ENCODE measurements at places on chromosomes 13 and 19. TPM values are rescaled to one million over a fixed set of nuclear protein-coding genes. Genes with fewer than 3 reads are reported as not detected.

- no peak for DNase-seq
- peaks cover 5% of the 10 kb centered on the region for H3K4me1 ChIP-seq
- no peak overlapping the region for H3K27ac ChIP-seq
- peaks cover 27% of the 10 kb centered on the region for H3K36me3 ChIP-seq
Measured at GRCh38 chr13:47904891-47905290, 96.2 kb downstream of the SUCLA2 start.

- H3K4me3 ChIP-seq = peak overlapping the region; percentile 69
- peaks cover 45% of the 10 kb centered on the region for H3K27me3 ChIP-seq
- no peaks in the 10 kb centered on the region for H3K36me3 ChIP-seq
- no peak overlapping the region for H3K27ac ChIP-seq
- DNase-seq = no peak
Measured at GRCh38 chr13:108494991-108495645, 134.3 kb upstream of the MYO16 start.

- no peak overlapping the region for H3K4me3 ChIP-seq
- DNase-seq = no peak
- H3K27ac ChIP-seq = no peak overlapping the region
- peaks cover 38% of the 10 kb centered on the region for H3K36me3 ChIP-seq
- H3K27me3 ChIP-seq = no peaks in the 10 kb centered on the region
- no peaks in the 10 kb centered on the region for H3K4me1 ChIP-seq
Measured at GRCh38 chr19:11115895-11116446, 26.7 kb downstream of the LDLR start.

GRCh38 chr19:1395194-1396018 is 5.9 kb downstream of the GAMT start:
- no peak overlapping the region for H3K27ac ChIP-seq
- DNase-seq = no peak
- no peak overlapping the region for H3K4me3 ChIP-seq
- H3K27me3 ChIP-seq = no peaks in the 10 kb centered on the region

GRCh38 chr13:70311191-70311590 is 202.9 kb upstream of the KLHL1 start:
- H3K27ac ChIP-seq = no peak overlapping the region

DNA sequence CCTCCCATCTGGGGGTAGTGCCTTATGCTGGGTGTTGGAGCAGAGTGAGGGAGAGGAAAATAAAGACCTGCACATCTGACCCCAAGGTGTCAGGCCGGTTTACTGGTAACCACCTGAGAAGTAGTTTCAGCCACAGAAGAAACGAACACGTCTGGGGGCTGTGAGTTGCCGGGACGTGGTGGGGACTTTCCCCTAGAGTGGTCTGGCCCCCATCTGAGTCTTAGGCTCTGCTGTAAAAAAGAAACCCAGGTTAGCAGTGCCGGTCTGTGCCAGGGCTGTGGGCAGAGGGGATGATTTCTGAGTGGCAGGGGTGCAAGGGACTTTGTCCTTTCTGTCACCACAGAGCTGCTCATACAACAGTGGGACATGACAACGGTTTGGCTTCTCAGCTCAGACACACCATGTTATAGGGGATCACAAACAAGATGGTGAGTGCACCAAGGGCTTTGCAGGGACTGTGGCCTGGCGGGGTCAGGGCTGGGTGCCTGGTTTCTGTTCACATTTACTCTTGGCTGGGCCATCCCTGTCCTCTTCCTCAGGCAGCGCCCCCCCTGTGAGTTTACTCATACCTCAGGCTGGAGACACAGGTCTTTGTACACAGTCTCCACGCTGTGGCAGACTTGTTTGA is 9.0 kb downstream of the GCDH start:
- peaks cover 14% of the 10 kb centered on the region for H3K4me1 ChIP-seq
- H3K4me3 ChIP-seq = peak overlapping the region; percentile 14
- H3K27me3 ChIP-seq = no peaks in the 10 kb centered on the region
- H3K36me3 ChIP-seq = peaks cover 8% of the 10 kb centered on the region
- DNase-seq = peak; percentile 63

GRCh38 chr13:51826606-51827005 is 18.4 kb downstream of the TMEM272 start:
- H3K4me1 ChIP-seq = peaks cover 77% of the 10 kb centered on the region
- peak overlapping the region; percentile 82 for H3K4me3 ChIP-seq

- H3K27ac ChIP-seq = no peak overlapping the region
- H3K4me1 ChIP-seq = no peaks in the 10 kb centered on the region
- no peaks in the 10 kb centered on the region for H3K27me3 ChIP-seq
- no peaks in the 10 kb centered on the region for H3K36me3 ChIP-seq
- no peak for DNase-seq
Measured at GRCh38 chr13:44169018-44169911, 204.4 kb upstream of the SERP2 start.

- no peak overlapping the region for H3K27ac ChIP-seq
- H3K4me1 ChIP-seq = peaks cover 3% of the 10 kb centered on the region
- no peak for DNase-seq
- H3K4me3 ChIP-seq = no peak overlapping the region
Measured at GRCh38 chr19:35408284-35409171, 37.7 kb downstream of the GPR42 start.

GRCh38 chr13:112606109-112607001 is 18.4 kb upstream of the TUBGCP3 start:
- H3K4me3 ChIP-seq = peak overlapping the region; percentile 74
- DNase-seq = peak; percentile 92
- no peaks in the 10 kb centered on the region for H3K36me3 ChIP-seq
- peaks cover 42% of the 10 kb centered on the region for H3K27me3 ChIP-seq

- peaks cover 8% of the 10 kb centered on the region for H3K4me1 ChIP-seq
- no peak overlapping the region for H3K27ac ChIP-seq
- no peaks in the 10 kb centered on the region for H3K27me3 ChIP-seq
- no peak overlapping the region for H3K4me3 ChIP-seq
- H3K36me3 ChIP-seq = peaks cover 23% of the 10 kb centered on the region
Measured at GRCh38 chr13:72820156-72820897, 38.4 kb downstream of the PIBF1 start.

GRCh38 chr13:94503851-94504250 is 24.4 kb upstream of the DCT start:
- H3K27me3 ChIP-seq = peaks cover 6% of the 10 kb centered on the region
- no peak overlapping the region for H3K27ac ChIP-seq
- H3K4me1 ChIP-seq = peaks cover 17% of the 10 kb centered on the region
- no peak for DNase-seq

- peaks cover 2% of the 10 kb centered on the region for H3K36me3 ChIP-seq
- no peaks in the 10 kb centered on the region for H3K4me1 ChIP-seq
- H3K27me3 ChIP-seq = no peaks in the 10 kb centered on the region
- no peak overlapping the region for H3K27ac ChIP-seq
Measured at GRCh38 chr13:35449821-35450220, 26.7 kb downstream of the MAB21L1 start.

DNA sequence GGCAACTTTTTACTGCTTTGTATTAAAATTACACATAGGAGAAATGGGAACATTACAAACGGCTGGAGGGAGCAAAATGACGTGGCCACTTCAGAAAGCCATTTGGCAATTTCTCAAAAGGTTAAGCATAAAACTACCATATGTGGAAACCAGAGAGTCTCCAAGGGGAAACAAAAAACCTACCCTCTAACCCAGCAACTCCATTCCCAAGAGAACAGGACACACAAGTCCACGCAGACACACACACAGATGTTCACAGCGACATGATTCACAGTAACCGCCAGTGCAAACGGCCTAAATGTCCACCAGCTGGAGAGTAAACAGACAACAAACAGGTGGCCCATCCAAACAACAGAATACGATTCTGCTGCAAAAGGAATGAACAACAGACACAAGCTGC is 37.2 kb downstream of the STK24 start:
- H3K27me3 ChIP-seq = no peaks in the 10 kb centered on the region
- H3K27ac ChIP-seq = no peak overlapping the region
- H3K4me1 ChIP-seq = peaks cover 87% of the 10 kb centered on the region
- DNase-seq = no peak
- no peak overlapping the region for H3K4me3 ChIP-seq

GRCh38 chr13:32153056-32153455 is 121.5 kb downstream of the FRY start:
- H3K27me3 ChIP-seq = no peaks in the 10 kb centered on the region
- DNase-seq = no peak
- no peak overlapping the region for H3K27ac ChIP-seq
- no peak overlapping the region for H3K4me3 ChIP-seq

GRCh38 chr13:46595136-46595884 is 42.3 kb downstream of the LRCH1 start:
- no peaks in the 10 kb centered on the region for H3K27me3 ChIP-seq
- DNase-seq = no peak
- peaks cover 85% of the 10 kb centered on the region for H3K4me1 ChIP-seq
- H3K36me3 ChIP-seq = peaks cover 9% of the 10 kb centered on the region
- peak overlapping the region; percentile 2 for H3K4me3 ChIP-seq

DNA sequence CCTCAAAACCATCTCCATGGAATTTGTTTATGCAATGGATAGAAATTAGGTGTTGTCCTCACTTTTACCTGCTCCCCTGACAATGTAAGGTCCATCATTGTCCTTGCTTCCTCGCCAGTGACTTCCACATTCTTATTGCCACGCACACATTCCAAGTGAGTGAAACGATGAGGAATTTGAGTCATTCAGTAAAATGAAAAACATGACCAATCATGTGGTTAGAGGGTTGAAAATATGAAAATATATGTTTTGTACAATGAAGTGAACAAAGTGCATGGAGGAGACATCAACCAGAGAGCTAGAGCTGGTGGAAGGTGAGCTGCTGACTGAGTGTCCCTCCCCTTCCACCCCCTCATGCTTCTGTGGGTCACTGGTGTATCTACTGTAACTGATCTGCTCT is 91.7 kb downstream of the ATP8A2 start:
- H3K27me3 ChIP-seq = peaks cover 41% of the 10 kb centered on the region
- H3K27ac ChIP-seq = no peak overlapping the region
- H3K4me3 ChIP-seq = no peak overlapping the region

DNA sequence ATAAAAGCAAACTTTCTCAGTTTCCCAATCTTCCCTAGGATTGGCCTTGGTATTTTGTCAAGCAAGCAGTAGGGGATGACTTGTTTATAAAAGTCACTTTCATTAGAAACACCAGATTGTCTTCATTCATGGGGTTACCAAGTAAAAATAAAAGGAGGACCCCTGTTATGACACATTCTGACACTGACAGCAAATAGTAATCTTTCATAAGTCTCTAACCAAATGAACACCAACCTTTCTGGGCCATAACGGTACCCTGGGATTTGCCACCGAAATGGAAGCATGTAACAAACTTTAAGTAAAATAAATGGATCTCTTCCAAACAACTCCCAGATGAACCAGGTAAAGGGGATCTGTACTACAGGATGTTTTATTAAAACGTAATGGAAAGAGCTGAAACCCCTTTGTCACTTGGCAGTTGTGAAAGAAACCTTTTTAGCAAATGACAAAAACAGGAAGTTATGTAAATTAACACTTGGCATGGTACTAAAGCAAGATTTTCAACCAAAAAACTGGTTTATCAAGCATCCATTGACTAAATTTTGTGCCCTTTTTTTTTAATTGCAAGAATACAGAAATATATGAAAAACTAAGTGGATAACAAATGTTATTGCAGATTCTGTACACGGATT is 335.6 kb downstream of the RBM26 start:
- no peak overlapping the region for H3K27ac ChIP-seq
- H3K27me3 ChIP-seq = peaks cover 26% of the 10 kb centered on the region
- no peaks in the 10 kb centered on the region for H3K4me1 ChIP-seq

DNA sequence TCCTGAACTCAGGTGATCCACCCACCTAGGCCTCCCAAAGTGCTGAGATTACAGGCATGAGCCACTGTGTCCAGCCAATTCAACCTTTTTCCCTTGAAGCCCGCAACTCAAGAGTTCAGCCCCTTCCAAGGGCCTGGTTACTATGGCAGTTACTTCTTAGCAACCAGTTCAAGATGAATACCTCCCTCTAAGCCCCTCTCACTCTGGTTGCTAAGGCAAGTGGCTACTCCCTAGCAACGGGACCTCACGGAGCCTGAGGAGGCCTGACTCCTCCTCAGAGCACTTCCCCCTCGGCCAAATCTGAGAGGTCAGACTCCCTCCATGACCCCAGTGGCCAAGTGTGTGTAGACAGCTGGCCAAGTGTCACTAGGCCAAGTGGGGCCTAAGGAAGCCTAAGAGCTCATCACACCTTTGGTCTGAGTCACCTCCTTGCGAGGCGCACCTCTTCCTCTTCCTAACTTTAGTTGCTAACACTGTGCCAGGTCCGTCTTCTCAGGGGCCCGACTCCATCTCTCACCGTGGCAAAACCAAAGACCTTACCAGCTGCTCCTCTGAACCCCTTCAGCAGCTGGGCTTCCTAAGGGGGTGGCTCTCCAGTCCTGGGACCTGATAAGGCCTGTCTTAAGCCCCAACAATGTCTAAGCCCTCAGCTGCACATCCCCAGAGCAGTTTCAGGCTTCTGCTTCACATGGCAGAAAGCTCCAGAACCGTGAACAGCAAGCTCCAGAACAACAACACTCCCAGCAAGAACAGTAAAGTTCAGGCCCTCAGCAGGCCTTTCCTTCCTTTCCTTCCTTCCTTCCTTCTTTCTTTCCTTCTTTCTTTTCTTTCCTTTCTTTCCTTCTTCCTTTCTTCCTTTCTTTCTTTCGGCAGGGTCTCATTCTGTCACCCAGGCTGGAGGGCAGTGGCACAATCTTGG is 9.6 kb downstream of the CD37 start:
- H3K36me3 ChIP-seq = peaks cover 7% of the 10 kb centered on the region
- no peak overlapping the region for H3K27ac ChIP-seq
- H3K27me3 ChIP-seq = no peaks in the 10 kb centered on the region
- DNase-seq = no peak
- H3K4me1 ChIP-seq = peaks cover 10% of the 10 kb centered on the region
- no peak overlapping the region for H3K4me3 ChIP-seq

- H3K4me3 ChIP-seq = no peak overlapping the region
- H3K36me3 ChIP-seq = no peaks in the 10 kb centered on the region
- H3K4me1 ChIP-seq = no peaks in the 10 kb centered on the region
- no peak for DNase-seq
Measured at GRCh38 chr13:48873587-48873986, 102.1 kb upstream of the FNDC3A start.

- peaks cover 2% of the 10 kb centered on the region for H3K36me3 ChIP-seq
- peaks cover 29% of the 10 kb centered on the region for H3K4me1 ChIP-seq
- peak overlapping the region; percentile 81 for H3K4me3 ChIP-seq
- peaks cover 77% of the 10 kb centered on the region for H3K27me3 ChIP-seq
- H3K27ac ChIP-seq = peak overlapping the region; percentile 94
Measured at GRCh38 chr19:13012390-13012689, 17.1 kb downstream of the NFIX start.

ZNF93 gene
- 17.3 TPM for total RNA-seq

OR2Z1 gene
- not detected for total RNA-seq

ZNF780A gene
- 16.7 TPM for total RNA-seq

N4BP2L1 gene
- total RNA-seq = 15.7 TPM

ZNF66 gene
- 7.1 TPM for total RNA-seq

SMIM44 gene
- not detected for total RNA-seq

CGB1 gene
- total RNA-seq = not detected

CYP2A7 gene
- not detected for total RNA-seq

PSG2 gene
- total RNA-seq = not detected

FSTL3 gene
- 6.2 TPM for total RNA-seq

Measured in activated naive CD8-positive, alpha-beta T cell treated with anti-CD3 and anti-CD28 coated beads for 36 hours (primary cell).